ENCODE measurements at places on chromosomes 7 and 10. TPM values are rescaled to one million over a fixed set of nuclear protein-coding genes. Genes with fewer than 3 reads are reported as not detected.

- H3K4me1 ChIP-seq: no peaks in the 10 kb centered on the region
- DNase-seq: no peak
- H3K27me3 ChIP-seq: no peaks in the 10 kb centered on the region
- no peak overlapping the region for H3K27ac ChIP-seq
- no peak overlapping the region for H3K4me3 ChIP-seq
These were observed 133.3 kb downstream of the PFKFB3 start for GRCh38 chr10:6336016-6336415.

- H3K36me3 ChIP-seq: no peaks in the 10 kb centered on the region
- no peaks in the 10 kb centered on the region for H3K4me1 ChIP-seq
- no peak for DNase-seq
- H3K4me3 ChIP-seq: no peak overlapping the region
- H3K27ac ChIP-seq: no peak overlapping the region
- H3K27me3 ChIP-seq: peaks cover 6% of the 10 kb centered on the region
These were observed 19.5 kb upstream of the HSPA12A start for GRCh38 chr10:116761883-116762282.

- no peaks in the 10 kb centered on the region for H3K36me3 ChIP-seq
- peaks cover 8% of the 10 kb centered on the region for H3K27me3 ChIP-seq
- no peaks in the 10 kb centered on the region for H3K4me1 ChIP-seq
- H3K4me3 ChIP-seq: no peak overlapping the region
- no peak for DNase-seq
- no peak overlapping the region for H3K27ac ChIP-seq
These were observed 8.2 kb upstream of the LSM8 start for GRCh38 chr7:118175740-118176139.

- no peaks in the 10 kb centered on the region for H3K27me3 ChIP-seq
- H3K4me1 ChIP-seq: peaks cover 7% of the 10 kb centered on the region
- H3K36me3 ChIP-seq: no peaks in the 10 kb centered on the region
- H3K4me3 ChIP-seq: no peak overlapping the region
- H3K27ac ChIP-seq: no peak overlapping the region
- no peak for DNase-seq
These were observed 32.1 kb downstream of the PRKAG2 start for GRCh38 chr7:151844825-151845200.

DNA sequence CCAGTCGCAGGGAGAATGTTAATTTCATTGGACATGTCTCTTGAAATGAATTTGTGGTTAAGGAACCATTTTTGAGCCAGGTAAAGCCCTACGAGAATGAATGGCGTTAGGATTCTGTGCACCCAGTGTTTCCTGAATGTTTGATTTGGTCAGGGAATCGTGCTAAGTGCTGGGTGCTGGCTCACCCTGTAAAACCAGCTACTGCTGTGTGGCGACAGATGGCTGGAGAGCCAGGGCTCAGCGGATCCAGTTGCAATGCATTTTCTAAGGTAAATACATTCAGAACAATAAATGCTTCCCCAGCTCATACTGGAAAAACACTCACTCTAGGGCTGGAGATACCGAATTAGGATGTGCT is 355.5 kb downstream of the GLRX3 start:
- H3K27me3 ChIP-seq: no peaks in the 10 kb centered on the region
- H3K4me3 ChIP-seq: no peak overlapping the region
- H3K36me3 ChIP-seq: no peaks in the 10 kb centered on the region
- H3K27ac ChIP-seq: no peak overlapping the region

- no peak overlapping the region for H3K4me3 ChIP-seq
- H3K27me3 ChIP-seq: no peaks in the 10 kb centered on the region
- DNase-seq: no peak
- no peaks in the 10 kb centered on the region for H3K36me3 ChIP-seq
These were observed 136.5 kb downstream of the JCAD start for GRCh38 chr10:29922892-29923291.

DNA sequence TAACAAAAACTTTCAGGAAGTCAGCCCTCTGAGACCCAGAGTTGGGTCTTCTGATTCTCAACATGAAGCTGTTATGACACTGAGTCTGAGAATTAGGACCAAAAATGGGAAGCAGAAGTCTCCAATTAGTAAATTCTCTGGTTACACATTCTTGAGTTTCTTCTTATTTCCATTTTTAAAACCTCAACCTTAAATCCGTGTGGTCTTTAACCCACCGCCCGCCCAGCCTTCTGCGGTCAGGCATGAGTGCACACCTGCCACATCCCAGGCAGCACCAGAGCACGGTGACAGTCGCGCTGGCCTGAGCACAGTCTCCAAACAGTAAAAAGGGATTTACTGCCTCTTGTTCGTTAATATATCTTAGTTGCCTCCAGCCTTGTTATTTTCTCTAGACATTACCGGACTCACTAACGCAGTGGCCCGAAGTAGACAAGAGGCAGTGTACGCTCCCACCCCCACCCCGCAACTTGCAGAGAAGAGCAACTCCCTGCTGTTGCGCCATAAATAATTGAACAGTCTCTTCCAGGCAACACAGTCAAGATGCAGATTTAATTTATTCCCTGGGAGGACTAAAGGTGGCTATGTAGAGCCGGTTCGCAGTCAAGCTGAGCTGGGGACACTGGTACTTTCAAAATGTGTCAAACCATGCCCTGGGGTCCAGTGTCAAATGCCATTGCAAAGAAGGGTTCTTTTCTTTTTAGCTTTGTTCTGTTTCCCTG is 147.0 kb upstream of the CELF2 start:
- no peak for DNase-seq
- H3K36me3 ChIP-seq: no peaks in the 10 kb centered on the region
- H3K27me3 ChIP-seq: no peaks in the 10 kb centered on the region
- no peak overlapping the region for H3K4me3 ChIP-seq
- H3K27ac ChIP-seq: no peak overlapping the region

GRCh38 chr7:97075928-97076327 is 41.6 kb upstream of the SDHAF3 start:
- DNase-seq: no peak
- no peaks in the 10 kb centered on the region for H3K36me3 ChIP-seq
- H3K27me3 ChIP-seq: no peaks in the 10 kb centered on the region

GRCh38 chr10:29183301-29183945 is 105.4 kb upstream of the LYZL1 start:
- no peaks in the 10 kb centered on the region for H3K4me1 ChIP-seq
- H3K27ac ChIP-seq: no peak overlapping the region
- no peak for DNase-seq
- no peak overlapping the region for H3K4me3 ChIP-seq
- H3K27me3 ChIP-seq: no peaks in the 10 kb centered on the region

- H3K4me1 ChIP-seq: no peaks in the 10 kb centered on the region
- H3K27me3 ChIP-seq: no peaks in the 10 kb centered on the region
- no peak overlapping the region for H3K27ac ChIP-seq
- no peak for DNase-seq
- no peak overlapping the region for H3K4me3 ChIP-seq
These were observed 216.8 kb upstream of the ZNF32 start for GRCh38 chr10:43865265-43866135.

PPP1R9A gene
- 0.02 TPM for total RNA-seq

WNT8B gene
- not detected for total RNA-seq

FLNC gene
- total RNA-seq: not detected

NUDT13 gene
- total RNA-seq: 1.7 TPM

All from CD8-positive, alpha-beta memory T cell (primary cell).